SHP77 treated with DMSO at 0.1 percent for 48 hours (cell line): ENCODE measurements at places on chromosomes 3 and 15.

- DNase-seq: no peak
Measured at GRCh38 chr3:158420654-158421396, 150.2 kb upstream of the MLF1 start.

DNA sequence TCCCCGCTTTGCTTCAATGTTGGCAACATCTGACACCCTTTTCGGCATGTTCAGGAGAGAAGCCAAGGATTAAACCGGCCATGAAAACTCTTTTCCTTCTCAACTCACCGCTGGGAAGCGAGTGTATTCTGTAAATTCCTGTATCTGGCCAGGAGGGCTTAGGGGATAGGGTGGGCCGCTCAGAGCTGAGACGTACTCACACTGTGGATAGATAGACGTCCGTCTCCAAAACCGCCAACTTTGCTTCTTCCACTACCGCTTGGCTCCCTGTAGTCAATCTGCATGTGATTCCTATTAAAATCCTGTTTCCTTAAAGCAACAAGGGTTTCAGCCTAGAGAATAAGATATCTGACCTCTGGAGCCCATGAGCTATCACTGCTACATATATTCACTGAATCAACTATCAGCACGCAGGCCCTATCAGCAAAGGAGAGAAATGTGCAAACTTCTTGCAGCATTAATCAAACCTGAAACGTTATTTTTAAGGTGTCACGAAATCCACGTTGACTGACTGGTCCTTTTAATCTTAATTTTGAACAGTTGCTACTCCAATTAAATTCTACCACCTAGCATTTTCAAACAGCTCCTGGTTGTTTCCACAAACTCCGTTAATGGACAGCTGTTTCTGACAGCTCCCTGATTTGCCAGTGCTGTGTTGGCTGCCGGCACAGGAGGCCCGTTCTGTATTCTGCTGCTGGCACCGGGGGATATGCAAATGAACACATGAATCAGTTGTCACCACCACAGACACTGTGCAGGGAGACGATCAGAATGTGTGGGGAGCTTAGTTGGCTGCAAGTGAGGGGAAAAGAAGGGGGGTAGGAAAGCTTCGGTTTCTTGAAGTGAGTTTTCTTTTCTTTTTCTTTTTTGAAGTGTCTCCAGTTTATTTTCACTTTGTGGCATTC is 438.9 kb upstream of the ARRDC4 start:
- no peak for DNase-seq

GRCh38 chr3:184450547-184450946 is 70.7 kb downstream of the CHRD start:
- no peak for DNase-seq

DNA sequence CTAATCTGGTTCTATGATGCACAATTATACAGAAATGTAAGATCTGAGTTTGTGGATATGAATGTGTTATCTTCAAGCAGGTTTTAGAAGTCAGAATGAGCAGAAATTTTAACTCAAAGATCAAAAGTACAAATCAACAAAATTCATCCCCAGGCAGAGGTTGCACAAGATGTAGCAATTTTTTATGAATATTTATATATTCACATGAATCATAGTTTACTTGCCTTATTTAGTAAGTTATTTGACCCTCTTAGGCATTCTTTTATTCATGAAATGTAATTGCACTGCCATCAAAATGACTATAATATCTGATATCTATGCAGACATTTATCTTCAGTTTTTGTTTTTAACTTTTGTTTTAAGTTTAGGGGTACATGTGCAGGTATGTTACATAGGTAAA is 103.1 kb upstream of the DAZL start:
- DNase-seq: no peak

- DNase-seq: no peak
Measured at GRCh38 chr15:88400591-88401250, 66.5 kb downstream of the MRPL46 start.

- DNase-seq: no peak
Measured at GRCh38 chr3:50627407-50628051, 10.6 kb downstream of the MAPKAPK3 start.

DNA sequence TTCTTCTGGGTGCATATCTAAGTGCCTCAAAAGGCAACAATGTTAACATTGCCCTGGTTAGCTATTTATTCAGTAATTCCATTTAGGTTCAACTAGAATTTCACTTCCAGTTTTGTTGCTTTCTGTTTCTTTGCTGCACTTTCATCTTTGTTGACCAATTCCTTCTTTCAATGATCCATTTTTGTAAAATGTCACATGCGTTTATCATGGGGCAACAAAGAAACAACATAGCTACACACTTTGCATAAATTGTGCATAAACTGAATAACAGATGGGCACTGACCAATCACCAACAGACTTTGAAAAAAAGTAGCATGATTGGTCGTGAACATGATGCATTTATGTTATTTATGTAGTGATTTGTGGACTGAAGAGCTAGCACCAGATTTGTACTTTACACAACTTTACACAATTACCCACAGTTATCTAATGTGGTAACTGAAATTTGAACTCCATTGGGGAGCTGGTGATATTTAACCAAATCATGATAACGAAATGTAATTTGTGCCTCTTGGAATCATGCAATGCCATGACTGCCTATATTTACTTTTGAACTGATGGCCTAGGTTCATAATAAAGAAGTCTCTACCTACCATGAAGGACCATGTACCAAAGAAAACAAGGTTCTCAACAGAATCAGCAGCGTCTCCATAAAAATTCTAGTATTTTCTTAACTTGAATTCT is 7.1 kb upstream of the CPOX start:
- no peak for DNase-seq

DNA sequence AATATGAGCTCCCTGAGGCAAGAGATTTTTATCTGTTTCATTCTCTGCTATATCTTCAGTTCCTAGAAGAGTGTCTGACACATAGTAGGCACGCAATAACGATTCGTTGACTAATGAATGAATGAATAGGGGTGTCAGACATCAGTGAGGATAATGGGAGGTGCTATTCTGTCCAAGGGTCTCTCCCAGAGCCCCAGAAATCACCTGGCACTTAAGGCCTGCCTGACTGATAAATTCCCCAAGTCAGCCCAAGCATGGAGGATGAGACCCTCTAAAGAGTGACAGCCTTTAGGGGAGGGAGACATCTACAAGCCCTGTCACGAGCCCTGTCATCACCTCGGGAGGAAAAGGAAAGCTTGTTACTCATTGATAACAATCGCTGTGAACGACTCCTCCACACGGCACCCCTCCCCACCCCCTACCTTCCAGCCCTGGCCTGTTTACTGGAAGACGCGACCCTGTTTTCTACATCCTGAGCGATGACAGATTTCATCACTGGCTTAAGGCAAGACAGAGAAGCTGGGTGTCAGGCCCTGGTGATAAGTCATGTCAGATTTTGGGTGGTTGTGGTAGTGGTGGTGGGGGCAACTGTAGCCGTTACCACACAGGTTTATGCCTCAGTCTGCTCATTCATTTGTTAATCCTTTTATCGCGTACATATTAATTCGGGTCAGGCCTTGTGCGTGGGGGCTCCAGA is 23.1 kb downstream of the BHLHE40 start:
- DNase-seq: no peak

DNA sequence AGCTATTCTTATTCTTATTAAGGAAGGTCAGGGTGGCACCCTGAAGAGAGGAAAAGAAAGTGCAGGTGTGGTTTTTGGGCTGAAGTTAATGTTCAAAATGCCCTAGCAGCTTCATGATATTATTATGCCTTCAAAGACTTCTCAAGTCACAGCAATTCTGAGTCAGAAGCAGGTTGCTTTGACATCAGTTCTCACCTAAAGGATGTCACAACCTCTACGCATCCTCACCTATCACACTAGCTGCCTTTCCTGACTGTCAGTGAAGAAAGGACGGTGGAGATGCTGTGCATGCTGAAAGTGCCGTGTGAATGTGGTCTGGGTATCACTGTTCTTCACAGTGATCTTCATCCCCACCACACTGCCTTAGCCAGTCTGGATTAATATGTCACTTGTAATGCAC is 49.6 kb downstream of the NPTN start:
- DNase-seq: no peak

DNA sequence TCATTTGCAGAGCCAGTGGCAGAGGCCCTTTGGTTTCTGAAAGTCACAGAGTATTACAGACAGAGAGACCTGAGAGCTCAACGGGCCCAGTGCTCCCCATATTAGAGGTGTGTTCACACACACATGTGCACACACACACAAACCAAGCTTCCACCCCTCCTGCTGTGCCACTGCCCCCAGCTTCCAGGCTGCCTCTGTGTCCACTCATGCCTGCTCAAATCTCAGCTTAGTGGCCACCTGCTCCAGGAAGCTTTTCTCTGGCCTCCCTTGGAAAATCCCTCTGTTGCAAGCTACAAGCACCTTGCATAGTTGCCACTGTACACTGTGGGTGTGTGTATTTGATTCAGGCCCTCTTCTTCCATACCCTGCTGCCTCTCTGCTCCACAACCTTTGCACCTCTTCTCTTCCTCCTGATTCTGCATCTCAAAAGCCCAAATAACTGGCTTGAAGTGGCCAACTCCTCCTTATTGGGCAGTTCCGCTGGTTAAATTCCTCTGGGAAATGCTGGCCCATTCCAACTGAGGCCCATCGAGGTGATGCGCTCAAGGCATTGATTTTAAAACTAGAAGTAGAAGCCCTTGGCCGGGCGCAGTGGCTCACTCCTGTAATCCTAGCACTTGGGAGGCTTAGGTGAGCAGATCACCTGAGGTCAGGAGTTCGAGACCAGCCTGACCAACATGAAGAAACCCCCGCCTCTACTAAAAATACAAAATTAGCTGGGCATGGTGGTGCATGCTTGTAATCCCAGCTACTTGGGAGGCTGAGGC is 23.0 kb downstream of the MESD start:
- DNase-seq: no peak

DNA sequence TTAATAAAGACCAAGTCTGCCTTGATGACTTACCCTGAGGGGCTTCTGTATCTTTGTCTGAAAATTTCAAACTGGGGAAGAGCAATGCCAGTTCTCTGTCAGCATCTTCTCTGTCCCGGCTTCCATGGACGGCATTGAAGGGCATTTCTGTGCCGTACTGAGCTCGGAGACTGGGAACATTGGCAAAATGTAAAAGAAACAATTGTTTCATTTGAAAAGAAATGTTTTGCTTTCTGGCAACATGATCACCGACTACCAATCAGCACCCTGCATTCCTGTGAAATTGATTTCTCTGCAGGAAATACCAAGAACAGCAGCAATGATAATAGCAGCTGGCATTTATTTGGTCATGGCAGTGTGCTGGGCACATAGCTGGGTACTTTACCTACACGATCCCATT is 26.2 kb downstream of the NME9 start:
- DNase-seq: no peak

GRCh38 chr3:134797057-134797740 is 2.1 kb downstream of the EPHB1 start:
- no peak for DNase-seq

DNA sequence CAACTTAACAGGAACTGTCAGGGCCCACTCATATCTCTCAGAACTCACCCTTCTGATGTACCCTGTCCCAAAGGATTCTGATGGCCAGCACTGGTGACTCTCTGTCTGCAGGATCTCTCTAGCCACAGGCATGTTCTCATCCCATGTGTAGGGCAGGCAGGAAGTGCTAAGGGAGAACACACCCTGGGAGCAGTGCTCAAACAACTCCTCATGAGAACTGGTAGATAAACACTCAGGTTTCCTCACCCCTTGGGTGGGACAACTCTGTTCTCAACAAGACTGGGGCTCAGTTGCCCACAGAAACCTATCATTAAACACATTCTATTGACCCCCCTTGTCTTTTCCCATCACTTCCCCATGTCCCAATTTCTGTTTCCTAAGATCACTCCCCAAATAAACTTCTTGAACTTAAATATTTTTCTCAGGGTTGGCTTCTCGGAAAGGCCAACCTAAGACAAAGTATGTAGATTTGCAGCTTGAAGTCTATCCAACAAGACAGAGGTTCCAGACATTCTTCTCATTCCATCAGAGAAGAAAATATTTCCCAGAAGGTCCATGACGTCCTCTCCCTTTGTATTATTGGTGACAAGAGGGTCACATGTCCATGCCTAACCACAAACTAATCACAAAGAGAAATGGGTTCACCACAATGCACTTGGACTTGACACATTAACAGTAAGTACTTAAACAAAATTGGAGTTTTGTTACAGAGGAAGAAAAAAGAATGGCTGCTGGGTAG is 276.6 kb upstream of the GADL1 start:
- DNase-seq: no peak

DNA sequence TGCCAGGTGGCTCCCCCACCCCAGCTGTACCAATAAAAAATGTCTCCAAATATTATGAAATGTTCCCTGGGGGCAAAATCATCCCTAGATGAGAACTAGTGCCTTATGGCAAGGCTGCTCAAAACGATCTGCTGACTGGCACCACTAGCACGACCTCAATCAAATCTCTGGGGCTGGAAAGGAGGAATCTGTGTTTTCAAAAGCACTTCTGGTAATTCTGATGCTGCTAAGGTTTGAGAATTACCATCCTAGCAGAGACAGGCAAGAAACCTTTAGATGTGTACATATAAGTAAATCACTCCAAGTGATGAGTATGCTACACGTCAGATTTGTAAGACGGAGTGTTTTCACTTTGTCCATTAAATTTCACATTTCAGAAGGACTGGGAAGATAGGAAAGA is 360.1 kb upstream of the THRB start:
- DNase-seq: no peak

DNA sequence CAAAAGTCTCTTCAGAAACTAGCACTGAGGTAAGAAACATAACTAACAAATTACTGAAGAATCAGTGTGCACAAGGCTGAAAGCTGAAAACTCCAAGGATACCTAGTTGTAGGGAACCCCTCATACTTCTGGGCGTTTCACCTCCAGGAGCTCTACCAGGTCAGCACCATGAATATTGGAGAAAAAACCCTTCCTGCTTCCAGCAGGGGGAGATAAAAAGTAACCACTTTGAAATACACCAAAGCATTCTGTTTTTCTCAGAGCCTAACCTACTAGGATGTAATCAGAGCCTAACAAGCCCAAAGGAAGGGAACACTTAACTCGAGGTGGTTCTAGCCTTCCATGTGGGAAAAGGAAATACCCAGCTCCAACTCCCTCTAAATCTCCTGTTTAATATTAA is 175.8 kb upstream of the MME start:
- no peak for DNase-seq

- no peak for DNase-seq
Measured at GRCh38 chr3:13880811-13881156, 913 bp upstream of the WNT7A start.

- no peak for DNase-seq
Measured at GRCh38 chr3:184710870-184711492, 883 bp downstream of the MAGEF1 start.

DNA sequence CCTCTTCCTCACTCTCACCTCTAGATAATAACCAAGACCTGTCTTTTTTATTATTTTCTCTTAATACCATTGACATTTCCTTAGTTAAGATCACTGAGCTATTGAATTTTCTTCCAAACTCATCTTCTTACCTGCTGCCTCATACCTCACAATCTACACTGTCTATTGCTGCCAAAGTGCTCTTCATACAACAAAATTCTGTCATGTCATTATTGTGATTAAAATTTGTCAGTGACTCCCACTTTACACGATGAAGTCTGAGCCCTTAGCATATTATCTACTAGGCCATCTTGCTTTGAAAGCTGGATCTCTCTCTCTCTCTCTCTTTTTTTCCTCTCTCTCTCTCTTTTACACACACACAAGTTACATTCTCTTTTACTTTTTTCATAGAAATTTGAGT is 73.3 kb downstream of the NSUN3 start:
- DNase-seq: no peak
